HCT116 (cell line): ENCODE measurements at places on chromosomes 2 and 18. TPM values are rescaled to one million over a fixed set of nuclear protein-coding genes. Genes with fewer than 3 reads are reported as not detected.

DNA sequence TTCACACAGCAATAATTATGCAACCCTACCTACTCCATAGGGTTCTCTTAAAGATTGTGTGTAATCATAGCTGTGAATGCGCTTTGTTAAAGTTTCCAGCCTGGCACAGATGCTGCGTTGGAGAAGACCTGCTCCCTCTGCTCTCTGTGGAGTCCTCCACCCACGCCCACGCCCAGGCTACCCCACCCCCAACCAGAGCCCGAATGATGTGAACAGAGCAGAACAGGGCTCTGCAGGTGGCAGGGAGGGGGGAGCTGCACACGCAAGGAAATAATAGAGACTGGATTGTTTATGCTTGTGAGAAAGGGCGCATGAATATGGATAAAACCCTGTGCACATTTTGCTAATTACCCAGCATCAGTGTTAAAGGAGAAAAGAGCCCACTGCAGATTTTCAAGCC, 447.5 kb downstream of the BCL11A start:
- H3K27ac ChIP-seq = no peak overlapping the region
- H3K36me3 ChIP-seq = no peaks in the 10 kb centered on the region
- H3K4me3 ChIP-seq = no peak overlapping the region
- no peaks in the 10 kb centered on the region for H3K27me3 ChIP-seq

The DHRS9 gene
- total RNA-seq = 0.15 TPM

The POMC gene
- total RNA-seq = not detected

GRCh38 chr2:69095305-69095704, 82.3 kb downstream of the ANTXR1 start:
- H3K4me1 ChIP-seq = no peaks in the 10 kb centered on the region
- no peak for DNase-seq
- no peak overlapping the region for H3K27ac ChIP-seq
- H3K4me3 ChIP-seq = no peak overlapping the region
- H3K27me3 ChIP-seq = no peaks in the 10 kb centered on the region
- H3K36me3 ChIP-seq = no peaks in the 10 kb centered on the region

The SCN9A gene
- 0.07 TPM for total RNA-seq

The TLX2 gene
- total RNA-seq = not detected

The REG3G gene
- 0.86 TPM for total RNA-seq
